ENCODE measurements at places on chromosomes 5 and 9.

- DNase-seq = no peak
Observed at GRCh38 chr5:112529525-112529924, 110.4 kb upstream of the EPB41L4A start.

DNA sequence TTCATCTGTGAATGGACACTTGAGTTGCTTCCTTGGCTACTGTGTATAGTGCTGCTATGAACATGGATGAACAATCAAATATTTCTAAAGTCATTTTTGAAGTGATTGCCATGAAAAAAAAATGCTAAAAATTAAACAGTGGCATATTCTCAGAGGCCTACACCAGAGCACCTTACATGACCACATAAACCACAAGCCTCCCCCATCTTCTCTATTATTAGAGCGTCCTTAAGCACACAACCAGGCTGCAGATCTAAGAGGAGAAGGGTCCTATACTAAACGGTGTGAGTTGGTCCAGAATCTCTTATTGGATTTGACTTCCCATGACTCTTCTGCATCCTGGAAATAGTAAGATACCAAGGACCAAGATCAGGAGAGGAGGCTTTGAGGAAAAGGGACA lies 34.3 kb downstream of the PCA3 start:
- DNase-seq = no peak

GRCh38 chr9:34783951-34784487 lies 74.1 kb upstream of the CCL21 start:
- DNase-seq = no peak

GRCh38 chr5:135885031-135885430 lies 10.6 kb downstream of the IL9 start:
- DNase-seq = no peak
